ENCODE measurements at places on chromosomes 5 and 9.

- peak; percentile 13 for DNase-seq
These were observed 23.1 kb downstream of the IQGAP2 start for GRCh38 chr5:76425928-76426804.

GRCh38 chr9:137606005-137606621 lies 627 bp downstream of the ARRDC1 start:
- DNase-seq = no peak

DNA sequence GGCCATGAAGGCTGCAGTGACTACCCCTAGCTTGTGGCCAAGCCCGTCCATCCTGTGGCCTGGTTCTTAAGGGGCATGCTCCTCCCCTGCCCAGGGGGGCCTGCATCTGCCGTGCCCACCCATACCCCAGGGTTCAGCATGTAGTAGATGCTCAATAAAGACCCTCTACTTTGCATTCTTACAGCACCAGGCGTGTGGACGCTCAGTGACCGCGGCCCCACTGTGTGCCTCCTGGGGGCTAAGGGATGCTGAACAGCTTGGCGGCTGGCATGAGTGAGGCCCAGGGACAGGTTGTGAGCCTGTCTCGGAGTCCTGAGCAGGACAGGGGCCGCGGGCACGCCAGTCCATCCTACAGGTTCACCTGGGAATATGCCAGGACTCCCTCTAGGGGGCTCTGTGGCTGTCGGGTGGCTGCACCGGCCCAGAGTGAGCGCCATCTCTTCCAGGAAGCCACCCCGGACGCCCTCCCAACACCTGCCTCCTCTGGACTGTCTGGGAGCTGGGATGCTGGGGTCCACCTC lies 9.1 kb downstream of the NOTCH1 start:
- DNase-seq = no peak

DNA sequence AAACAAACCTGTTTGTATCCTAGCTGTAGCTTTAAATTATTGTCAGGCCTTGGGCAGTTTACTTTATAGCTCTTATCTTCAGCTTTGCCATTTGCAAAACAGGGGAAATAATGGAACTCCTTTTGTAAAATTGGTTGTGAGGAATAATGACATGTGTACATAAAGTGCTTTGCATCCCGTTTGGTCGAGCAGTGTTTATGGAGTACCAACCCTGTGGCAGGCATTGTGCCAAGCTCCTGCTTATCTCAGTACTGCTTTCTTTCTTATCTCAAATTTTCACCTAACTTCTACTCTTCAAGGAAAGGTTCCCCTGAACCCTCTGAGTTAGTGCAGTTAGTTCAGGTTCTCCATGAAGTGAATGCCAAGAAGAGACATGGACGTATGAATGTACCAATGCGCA lies 9.4 kb upstream of the TENT2 start:
- no peak for DNase-seq

DNA sequence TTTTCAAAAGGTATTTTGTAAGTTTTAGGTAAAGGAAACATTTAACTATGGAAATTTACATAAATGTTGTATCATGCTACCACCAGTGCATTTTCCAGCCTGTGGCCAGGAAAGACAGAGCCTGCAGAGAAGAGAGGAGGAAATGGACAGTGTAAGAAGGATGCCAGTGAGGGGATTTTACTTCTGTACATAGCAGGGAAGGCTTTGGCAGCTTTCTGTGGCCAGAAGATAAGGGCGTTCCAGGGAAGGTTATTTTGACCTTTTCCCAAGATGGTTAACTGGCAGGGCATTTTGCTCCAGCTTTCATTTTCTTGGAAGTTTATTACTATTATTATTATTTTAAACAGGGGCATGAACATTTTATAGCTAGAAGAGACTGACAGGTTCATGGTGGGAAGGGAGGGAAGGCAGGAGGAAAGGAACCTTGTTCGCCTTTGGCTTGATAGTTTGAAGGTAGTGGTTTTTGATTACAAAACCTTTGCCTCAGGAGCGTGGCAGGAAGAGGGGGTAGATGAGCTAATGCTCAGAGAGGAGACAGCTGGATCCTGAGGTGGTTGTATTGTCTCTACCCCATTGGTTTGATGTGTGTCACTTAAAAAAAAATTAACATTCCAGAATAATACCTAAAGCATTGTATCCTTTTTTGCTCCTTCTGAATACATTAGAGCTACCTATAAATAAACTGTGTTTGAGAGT lies 4.1 kb downstream of the ISOC1 start:
- DNase-seq = no peak

DNA sequence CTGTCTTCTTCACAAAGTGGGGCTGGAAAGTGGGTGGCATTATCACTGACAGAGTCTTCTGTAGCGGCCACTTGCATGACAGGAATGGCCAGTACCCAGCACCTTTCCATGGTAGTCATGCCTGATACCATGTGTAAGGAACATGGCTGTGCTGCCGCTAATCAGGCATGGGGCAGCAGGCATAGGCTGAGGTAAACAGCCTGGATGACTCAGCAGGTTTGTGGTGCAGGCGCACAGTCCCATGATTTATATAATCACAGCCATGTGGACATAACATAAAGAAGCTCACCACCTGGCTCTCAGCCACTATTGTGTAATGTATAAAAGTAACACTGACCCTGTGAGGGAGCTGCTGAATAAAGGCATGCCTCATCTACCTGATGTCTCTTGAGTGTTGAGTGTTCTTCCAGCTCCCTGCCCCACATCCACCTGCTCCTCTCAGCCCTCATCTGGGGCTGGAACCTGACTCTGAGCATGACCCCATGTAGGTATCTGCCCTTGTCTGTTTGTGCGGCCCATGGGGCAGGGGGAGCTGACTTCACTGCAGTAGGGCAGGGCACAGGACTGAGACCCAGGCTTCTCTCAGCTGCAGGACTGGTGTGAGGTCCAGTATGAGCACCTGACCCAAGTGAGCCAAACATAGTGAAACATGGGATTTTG lies 13.2 kb upstream of the ICE1 start:
- no peak for DNase-seq

GRCh38 chr5:135203593-135204036 lies 169.6 kb upstream of the PITX1 start:
- DNase-seq = no peak

DNA sequence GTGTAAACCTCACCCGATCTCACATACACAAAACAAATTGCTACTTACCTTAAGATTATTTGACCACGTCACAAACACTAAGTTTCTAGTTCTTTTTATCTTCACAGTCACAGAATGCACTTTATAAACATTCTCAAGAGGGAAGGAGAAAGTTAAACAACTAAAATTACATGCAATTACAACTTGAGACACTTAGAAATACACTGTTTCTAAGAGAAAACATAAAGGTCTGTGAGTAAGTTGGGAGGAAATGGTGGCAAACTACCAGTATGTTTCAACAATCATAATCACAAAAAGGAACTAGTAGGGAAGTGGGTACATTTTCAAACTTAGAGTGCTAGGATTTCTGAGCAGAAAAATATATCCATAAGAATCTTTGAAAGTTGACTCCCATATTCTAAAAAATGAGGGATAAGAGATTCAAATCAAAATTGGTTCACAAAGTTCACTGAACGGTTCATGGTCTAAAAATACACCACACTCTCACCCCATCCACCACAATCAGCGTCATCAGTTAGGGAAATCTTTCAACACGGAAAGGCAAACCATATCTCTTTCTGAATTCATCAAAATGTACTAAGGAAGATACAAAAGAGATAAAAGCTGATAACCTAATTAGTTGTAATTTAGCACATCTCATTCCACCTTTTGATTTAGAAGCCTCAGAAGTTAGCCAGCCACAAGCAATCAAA lies 182.6 kb downstream of the BNC2 start:
- no peak for DNase-seq

DNA sequence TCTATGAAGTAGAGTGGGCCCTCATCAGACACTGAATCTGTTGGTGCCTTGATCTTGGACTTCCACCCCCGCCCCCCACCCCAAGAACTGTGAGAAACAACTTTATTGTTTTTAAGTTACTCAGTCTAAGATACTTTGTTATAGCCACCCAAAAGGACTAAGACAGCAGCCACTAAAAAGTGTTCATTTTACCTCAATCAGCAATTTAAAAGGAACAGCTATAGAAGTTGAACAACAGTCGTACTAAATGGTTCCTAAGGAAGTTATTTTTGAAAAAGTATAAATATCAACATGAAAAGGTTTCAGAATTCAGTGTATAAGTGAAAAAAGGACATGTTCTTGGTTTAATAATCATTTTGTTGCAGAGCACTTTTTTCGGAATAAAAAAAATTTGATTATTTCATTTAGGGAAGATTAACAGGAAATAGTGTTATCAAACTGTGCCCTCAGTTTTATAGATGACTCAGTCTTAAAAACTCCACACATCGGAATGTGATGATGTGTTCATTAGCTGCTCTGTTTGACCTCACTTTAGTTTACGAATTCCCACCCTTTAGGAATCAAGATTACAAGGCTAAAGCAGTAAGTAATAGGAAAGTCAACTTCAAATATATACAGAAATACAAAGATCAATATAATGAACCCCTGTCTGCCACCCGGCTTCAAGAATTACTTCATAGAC lies 71.2 kb downstream of the MTAP start:
- DNase-seq = peak; percentile 64

DNA sequence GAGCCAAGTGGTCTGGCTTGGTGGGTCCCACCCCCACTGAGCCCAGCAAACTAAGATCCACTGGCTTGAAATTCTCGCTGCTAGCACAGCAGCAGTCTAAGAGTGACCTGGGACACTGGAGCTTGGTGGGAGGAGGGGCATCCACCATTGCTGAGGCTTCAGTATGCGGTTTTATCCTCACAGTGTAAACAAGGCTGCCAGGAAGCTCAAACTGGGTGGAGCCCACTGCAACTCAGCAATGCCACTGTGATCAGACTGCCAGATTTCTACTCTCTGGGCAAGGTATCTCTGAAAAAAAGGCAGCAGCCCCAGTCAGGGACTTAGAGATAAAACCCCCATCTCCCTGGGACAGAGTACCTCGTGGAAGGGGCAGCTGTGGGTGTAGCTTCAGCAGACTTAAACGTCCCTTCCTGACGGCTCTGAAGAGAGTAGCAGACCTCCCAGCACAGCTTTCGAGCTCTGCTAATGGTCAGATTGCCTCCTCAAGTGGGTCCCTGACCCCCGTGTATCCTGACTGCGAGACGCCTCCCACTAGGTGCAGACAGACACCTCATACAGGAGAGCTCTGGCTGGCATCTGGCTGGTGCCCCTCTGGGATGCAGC lies 18.2 kb upstream of the STK32A start:
- DNase-seq = no peak

- DNase-seq = no peak
These were observed 806 bp upstream of the CDC42SE2 start for GRCh38 chr5:131262953-131263541.

DNA sequence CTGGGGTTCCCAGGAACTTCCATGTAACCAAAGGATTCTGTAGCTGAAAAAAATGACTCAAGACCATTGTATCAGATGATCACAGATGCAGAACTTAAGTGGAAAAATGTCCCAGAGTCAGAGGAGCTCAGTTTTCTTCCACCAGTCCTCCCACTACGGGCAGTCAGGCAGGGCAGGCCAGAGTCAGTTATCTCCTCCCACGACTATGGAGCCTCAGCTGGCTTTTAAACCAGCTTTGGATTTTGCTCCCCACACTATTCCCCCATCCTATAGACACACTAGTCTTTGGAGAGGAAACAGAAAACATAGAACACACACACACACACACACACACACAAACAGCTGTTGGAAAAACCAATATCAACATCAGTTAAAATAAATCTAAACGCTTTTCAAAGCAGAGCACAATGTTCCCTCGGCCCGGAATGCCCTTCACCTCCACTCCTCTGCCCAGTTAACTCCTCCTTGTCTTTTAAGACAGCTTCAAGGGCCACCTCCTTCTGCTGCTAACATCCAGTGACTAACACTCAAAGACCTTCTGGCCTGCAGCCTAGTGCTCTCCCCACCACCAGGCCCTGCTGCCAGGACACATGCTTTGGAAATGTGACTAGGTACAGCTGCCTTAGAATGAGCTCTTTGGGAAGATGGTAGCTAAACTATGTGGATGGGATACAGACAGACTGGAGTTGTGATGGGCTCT lies 56.8 kb downstream of the NIPAL4 start:
- peak; percentile 86 for DNase-seq

DNA sequence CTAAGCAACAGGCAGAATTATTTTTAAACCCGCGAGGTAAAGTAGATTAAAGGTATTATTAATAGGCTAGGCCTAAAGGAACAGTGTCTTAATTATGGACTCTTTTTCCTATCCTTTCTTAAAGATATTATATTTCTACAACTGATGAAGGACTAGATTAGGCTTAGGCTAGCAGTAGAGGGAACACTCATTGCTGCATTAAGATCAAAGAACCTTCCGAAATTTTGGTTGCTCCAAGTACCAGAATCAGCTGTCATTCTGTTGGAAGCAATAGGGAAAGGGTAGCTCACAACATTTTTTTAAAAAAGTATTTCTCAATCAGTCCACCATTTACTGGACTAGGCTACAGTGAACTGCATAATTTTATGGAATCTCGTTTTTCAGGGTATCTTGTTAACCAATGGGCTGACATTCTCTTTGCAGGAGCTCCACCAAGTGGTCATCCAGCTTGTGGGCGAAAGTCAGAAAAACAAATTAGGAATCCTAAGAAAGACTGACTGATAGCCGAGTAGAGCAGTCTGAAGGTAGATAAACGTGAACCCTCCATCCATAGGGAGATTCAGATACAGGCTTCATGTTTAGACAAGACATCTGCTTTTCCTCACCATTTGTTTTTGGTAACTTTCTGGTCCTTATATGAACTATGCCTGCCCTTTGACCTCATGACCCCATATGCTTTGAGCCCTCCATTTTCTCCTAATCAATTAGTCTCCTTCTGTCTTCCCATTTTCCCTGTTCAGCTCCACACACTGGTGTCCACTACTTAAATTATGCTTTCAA lies 103.6 kb upstream of the CHD1 start:
- DNase-seq = peak; percentile 70

GRCh38 chr5:94761786-94762185 lies 143.3 kb downstream of the SLF1 start:
- DNase-seq = no peak

GRCh38 chr5:133147411-133147810 lies 95.6 kb downstream of the HSPA4 start:
- DNase-seq = peak; percentile 19

GRCh38 chr9:95381221-95381620 lies 63.7 kb upstream of the FANCC start:
- peak; percentile 55 for DNase-seq

DNA sequence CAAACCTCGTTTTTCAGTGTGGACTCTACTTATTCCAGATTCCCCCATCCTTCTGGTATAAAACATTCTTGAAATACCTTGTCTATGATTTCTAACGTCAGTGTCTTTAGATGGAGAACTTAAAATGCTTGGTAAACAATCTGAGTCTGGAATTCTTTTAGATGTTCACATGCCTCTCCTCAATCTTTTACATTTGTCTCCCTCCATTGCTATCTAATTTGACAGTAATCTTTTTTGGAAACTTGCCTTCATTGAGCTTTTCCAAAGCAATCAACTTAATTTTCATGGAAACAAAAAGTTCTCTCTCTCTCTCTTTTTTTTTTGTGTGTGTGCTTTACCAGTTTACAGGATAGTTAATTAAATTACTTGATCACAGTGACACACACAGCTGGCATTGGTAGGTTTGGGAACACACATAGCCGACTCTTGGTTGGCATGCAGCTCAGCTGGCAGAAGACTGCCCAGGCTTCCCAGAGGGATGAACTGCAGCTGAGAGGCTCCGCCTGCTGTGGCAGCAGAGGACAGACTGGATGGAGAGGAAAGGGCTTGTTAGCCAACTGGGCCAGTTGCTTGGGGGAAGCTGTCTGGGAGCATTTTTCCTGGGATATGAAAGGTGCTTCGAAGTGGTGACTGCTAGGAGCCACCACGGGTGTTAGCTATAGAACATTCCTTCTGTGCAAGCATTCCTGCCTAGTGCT lies 271.3 kb downstream of the ZSWIM6 start:
- peak; percentile 34 for DNase-seq

GRCh38 chr9:124320062-124320973 lies 62.6 kb downstream of the NEK6 start:
- DNase-seq = peak; percentile 57

GRCh38 chr9:124205686-124206352 lies 51.9 kb upstream of the NEK6 start:
- no peak for DNase-seq
